Amniotic stem cell (primary cell): ENCODE measurements at places on chromosomes 7 and 10.

DNA sequence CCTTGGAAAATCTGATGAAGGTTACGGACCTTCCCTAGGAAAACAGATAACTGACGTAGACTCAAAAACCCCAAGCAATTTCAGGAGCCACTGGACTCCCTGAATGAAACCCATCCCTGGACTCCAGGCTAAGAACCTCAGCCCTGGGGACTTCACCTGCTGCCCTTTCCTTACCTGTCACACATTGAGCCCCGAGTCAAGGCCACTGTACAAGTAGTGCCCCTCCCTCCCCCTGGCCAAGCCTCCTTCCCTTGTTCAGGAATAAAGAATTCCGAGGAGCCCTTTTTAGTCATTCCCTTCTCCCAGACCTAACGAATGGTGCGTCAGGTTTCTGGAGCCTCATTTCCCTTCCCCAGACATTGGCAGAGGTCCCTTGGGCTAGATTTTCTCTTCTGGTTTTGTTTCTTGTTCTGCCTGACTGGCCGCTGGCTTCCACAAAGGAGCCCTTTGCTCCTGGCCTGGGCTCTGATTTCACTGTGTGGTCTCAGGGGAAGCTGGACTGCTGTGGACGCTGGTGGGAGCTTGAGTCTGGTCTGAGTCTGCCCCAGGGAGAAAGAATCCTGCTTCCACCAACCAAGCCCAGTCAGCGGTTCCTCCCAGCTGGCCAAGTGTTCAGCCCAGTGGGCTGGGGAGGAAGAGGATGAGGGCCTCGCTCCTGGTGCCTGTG is 31.7 kb downstream of the ZNF775 start:
- no peak for DNase-seq

DNA sequence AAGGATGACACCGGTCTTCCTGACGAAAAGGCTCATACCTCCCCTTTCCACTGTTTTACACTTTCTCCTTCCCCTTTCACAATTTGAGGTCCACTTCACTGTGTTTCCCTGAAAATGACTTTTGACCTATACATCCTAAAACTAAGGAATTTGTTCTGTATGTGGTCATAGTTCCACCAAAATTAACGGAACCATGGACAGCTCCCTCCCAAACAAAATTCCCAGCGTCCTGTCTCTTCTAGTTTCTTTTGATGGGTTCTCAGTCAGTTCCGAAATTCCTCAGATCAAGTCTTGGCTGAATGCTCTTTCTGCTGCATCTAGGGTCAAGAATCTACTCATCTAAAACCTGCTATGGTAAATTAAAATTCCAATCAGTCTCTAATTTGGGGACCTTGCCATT is 1191.9 kb downstream of the CNTNAP2 start:
- no peak for DNase-seq

DNA sequence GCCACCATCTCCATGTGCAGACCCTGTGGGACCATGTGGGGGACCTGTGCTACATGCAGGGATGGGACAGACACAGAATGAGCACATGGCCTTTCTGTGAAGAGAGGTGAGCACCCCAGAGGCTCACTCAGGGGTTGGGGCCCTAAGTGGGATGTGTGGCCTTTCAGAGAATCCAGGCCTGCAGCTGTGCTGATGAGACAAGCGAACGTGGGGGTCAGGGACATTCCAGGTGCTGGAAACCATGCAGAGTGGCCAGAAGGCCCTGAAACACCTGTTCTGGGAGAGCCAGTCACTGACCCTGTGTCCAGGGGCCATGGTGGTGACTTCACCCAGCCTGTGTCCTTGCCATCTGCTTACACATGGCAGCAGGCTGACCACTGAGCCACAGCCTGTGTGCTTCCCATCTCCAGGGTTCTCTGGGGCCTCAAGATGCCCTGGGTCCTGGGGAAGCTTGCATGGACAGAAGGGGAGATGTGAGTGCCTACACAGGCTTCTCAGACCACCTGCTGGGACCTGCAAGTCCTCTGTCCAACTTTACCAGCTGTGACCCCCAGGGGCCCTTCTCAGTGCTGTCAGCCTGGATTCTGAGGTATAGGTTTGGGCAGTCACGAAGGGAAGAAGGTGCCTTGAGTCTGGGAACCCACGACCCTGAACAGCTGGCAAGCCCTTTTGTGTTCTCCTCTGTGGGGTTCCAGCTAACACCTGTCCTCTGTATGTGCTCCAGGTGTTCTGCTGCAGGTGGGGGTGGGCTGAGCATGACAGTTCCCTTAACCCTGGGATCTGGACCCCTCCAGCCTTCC is 17.6 kb downstream of the RAMP3 start:
- no peak for DNase-seq

DNA sequence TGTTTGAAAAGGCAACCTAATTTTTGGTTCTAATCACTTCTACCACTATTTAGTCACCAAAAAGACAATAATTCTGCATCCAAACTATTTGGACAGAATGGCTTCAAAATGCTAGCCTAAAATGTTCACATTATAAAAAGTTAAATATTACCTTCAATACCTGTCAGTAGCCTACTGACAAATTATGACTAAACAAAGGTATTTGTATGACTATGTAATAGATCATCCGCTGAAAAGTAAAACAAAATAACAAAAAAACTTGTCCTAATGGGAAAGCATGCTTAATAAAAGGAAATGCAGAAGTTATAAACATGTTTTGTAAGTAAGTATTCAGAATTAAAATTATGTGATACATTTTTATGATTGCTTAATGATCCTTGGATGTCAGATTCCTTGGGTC is 36.6 kb downstream of the CD36 start:
- DNase-seq: no peak

DNA sequence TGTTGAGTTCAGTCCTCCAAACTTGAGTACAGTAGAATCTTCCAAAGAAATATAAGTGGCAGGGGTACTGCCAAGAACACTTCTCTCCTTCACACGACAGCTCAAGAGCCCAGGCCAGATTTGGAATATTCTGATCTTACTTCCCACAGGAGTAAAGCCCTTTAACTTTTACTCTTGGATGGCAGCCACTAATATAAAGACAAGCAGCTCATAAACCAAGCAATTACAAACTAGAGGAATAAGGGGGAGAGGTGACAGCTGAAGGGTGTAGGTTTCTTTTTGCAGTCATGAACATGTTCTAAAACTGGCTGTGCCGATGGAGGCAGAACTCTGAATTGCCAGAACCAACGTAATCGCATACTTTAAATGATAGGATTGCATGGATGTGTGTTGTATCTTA is 74.8 kb downstream of the SVIL start:
- DNase-seq: no peak

GRCh38 chr10:14586901-14587300 is 187.8 kb downstream of the FAM107B start:
- DNase-seq: no peak

- DNase-seq: peak; percentile 8
Measured at GRCh38 chr10:57338823-57339558, 928.7 kb downstream of the IPMK start.
